Fibroblast of the aortic adventitia (primary cell): ENCODE measurements at places on chromosomes 7 and 10.

- no peak for DNase-seq
These were observed 47.2 kb downstream of the PYROXD2 start for GRCh38 chr10:98367604-98368451.

GRCh38 chr7:134174795-134175261 lies 47.7 kb downstream of the LRGUK start:
- DNase-seq: peak; percentile 61

DNA sequence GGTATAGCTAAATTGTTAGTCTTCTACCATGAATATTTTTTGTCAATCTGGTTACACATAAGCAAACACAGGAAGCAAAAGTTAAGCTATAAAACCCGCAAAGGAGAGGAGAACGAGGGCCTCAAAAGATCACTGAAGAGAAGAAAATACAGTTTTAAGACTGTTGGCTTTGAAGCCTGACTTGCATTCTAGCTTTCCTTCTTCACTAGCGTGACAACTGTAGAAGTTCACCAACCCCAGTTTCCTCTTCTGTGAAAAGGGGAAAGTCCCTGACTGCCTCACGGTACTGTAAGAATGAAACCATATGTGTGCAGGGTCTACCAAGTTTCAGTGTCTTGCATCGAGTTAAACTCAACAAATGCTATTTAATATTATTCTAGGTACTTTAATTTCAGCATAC lies 7.5 kb upstream of the LRRN3 start:
- peak; percentile 39 for DNase-seq

DNA sequence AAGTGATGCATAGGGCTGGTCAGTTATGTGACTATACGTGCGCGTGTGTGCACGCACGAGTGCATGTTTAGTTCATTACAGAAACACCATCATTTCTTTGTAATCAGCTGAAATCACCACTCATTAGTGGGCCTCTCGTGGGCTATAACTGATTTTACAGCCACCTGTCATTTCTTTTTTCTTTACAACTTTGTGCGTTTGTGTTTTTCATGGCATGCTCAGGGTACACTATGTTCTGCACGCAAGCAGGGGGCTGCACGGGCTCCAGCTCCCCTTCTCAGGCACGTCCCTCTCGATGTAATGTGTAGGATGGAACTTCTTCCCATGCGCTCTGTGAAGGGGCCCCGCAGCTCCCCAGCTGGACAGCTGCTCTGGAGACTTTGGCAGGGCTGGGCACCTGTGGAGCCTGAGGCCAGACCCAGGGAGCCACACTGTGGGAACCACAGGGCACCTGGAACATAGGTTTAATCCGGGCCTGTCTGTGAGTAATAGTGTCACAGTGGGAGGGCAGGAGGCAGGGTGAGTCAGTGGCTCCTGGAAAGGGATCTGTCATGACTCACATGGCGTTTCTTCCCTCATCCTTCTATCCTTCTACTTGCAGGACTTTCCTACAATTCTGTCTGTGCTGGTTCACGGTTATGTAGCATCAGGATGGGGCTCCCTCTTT lies 4.9 kb downstream of the GCK start:
- peak; percentile 70 for DNase-seq

DNA sequence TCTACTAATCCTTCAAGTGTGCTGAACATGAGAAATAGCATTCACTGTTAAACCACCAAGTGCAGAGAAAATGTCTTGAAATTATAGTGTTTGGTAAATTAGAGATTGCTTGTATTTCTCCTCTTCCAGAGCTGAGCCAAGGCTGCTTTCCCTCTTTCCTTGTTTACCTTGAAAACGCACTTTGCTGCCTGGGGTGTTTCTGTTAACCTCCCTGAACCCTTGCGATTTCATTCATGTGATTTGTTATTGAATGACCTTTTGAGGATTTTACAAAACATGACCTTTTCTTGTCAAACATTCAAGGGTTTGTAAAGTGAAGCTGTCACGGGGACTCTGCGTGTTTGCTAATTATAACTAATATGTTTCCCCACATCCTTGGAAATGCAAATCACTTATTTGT lies 169.4 kb downstream of the LRMDA start:
- DNase-seq: no peak

DNA sequence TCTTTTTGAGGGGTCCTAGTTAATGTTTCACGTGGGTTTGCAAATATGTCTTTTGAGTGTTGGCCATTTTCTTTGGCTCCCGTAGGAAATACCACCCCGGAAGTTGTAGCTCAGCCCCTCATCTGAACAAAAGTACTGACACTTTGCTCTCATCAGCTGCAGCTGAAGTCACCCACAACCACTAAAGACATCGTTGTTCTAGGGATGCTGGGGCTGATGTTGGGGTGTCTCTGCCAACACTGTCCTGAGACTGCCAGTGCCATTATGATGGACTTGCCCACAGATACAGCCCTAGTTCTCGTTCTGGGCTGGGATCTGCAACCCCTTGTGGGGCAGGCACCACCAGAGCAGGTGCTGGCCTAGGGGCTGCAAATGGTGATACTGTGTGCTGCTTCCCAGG lies 82.6 kb upstream of the ARHGAP21 start:
- DNase-seq: no peak

DNA sequence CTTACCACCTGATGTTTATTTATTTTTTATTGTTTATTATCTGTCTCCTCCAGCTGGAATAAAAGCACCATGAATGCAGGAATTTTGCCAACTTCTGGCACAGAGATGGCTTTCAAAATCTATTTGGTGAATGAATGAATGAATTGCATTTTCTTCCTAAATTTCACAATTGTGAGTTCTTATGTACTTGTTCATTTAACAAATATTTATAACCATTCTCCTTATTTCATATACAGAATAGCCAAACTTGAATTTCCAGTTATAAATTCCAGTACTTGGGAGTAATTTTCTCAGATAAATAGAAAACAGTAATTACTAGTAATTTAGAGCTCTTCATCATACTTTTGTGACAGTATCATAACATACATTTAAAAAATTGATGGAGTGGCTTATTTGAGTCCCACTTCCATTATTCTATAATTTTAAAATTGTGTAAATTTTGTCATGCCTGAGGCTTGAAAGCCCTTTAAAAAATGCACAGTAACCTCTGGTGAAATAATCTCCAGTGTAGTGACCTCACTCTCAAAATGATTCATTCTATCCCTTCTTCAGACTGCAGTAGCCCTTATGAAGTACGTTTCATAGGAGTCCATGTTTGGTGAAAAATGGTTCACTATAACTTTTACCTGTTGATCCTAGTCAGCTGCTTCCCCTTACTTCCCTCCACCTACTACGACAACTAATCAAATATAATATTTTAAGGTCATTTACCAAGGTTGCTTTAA lies 40.0 kb upstream of the SRI start:
- no peak for DNase-seq

DNA sequence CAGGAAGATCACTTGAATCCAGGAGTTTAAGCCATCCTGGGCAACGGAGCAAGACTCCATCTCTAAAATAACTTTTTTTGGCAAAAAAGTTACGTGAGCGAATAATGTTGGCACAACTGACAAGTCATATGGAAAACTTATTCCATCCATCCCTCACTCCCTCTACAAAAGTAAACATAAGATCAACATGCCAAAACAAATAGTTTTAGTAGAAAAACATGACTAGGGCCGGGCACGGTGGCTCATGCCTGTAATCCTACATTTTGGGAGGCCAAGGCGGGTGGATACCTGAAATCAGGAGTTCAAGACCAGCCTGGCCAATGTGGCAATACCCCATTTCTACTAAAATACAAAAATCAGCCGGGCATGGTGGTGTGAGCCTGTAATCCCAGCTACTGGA lies 25.6 kb downstream of the SLC25A16 start:
- no peak for DNase-seq

- no peak for DNase-seq
These were observed 106.0 kb downstream of the CYTH3 start for GRCh38 chr7:6166443-6166891.

- peak; percentile 89 for DNase-seq
These were observed 22.4 kb upstream of the SEMA3C start for GRCh38 chr7:80941208-80941758.

- no peak for DNase-seq
These were observed 10.6 kb downstream of the CABCOCO1 start for GRCh38 chr10:61673360-61673759.

DNA sequence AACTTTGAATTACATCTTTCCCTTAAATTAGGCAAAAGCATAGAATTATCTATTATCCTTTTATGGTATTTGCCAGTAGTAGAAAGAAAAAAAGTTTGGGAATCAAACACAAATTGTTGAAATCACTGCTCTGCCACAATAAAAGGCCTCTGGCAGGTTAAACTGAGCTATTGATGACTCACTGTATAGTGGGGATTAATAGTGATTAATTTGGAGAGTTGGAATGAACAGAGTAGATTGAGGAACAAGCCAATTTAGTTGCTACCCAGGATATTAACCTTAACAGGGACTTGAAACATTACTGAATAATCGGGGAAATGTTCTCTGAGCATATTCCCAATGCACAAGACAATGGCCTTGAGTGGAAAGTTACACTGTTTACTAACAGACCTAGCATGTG lies 33.1 kb downstream of the MASTL start:
- DNase-seq: no peak

GRCh38 chr10:71525721-71526120 lies 129.0 kb downstream of the CDH23 start:
- DNase-seq: no peak

DNA sequence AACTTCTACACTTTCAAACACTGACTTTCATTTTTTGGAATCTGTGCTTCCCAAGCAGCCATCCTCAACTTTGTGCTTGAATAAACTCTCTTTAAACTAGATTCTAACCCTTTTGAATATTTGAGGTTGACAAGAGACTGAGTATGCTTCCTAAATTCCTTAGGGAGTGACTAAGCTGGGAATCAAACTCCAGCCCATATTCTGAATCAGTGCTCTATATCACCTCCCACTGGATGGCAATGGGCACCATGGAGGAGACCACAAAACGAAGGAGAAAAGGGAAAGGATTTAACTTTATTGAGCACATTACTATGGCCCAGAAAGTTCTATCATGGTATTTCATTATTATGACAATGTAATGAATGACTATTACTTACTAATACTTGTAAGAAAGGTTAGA lies 17.2 kb upstream of the SLC26A4 start:
- DNase-seq: peak; percentile 64

DNA sequence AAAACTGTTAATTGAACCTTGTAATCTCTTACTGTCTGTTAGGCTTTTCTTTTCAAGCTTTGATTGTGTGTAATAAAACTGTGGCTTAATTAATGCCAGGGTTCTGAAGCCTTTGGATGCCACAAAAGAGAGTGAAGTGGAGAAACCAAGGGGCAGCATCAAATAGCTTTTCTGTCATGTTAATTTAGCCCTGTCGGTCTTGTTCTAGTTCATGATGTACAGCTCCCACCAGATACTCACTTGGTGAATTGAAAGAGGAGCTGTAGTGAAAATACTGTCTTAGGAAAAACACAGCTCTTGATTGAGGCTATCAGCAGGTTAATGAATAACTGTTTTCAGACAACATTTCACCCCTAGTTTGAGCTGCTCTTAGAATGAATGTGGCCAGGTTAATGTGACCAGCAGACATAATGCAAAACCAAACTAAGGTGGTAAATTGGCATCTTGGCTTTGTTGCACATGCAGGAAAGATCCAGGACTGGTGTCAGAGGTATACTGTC lies 94.2 kb downstream of the POLL start:
- no peak for DNase-seq

- no peak for DNase-seq
These were observed 915.8 kb downstream of the TYW1 start for GRCh38 chr7:67912437-67912836.

DNA sequence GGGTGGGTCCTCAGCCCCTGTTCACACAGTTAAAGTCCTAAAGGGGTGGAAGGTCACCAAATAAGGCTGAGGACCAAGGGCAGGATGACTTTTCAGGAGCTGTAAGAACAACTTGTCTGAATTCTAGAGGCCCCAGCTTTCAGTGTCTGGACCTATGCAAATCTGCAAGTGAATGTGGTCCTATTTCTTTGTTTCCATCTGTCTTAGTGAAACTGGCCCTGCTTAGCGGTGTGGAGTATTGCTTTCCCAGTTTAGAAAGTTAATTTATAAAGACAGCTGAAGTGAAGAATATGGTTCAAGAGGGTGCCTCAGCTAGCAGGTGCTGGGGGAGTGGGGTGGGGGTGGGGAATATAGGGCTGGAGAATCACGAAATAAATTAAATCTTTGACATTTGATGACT lies 40.1 kb downstream of the HHEX start:
- DNase-seq: no peak

- no peak for DNase-seq
These were observed 108.2 kb upstream of the EGR2 start for GRCh38 chr10:62924344-62924748.

- peak; percentile 74 for DNase-seq
These were observed 13.6 kb downstream of the STAMBPL1 start for GRCh38 chr10:88893611-88894010.

DNA sequence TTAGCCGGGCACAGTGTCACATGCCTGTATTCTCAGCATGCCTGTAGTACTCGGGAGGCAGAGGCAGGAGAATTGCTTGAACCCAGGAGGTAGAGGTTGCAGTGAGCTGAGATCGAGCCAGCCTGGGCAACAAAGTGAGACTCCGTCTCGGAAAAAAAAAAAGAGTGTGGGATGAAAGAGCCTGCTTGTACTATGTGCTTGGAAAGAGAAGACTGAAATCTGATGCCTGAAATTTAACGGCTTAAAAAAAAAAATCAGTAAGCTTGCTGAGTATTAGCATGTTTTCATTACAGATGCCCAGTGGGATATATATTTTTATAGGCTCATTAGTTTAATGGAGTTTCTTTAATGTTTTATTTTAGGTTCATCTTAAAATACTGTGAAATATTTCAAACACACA lies 4.2 kb downstream of the NT5C2 start:
- peak; percentile 52 for DNase-seq

- no peak for DNase-seq
These were observed 428.5 kb downstream of the RPS24 start for GRCh38 chr10:78462176-78462575.

DNA sequence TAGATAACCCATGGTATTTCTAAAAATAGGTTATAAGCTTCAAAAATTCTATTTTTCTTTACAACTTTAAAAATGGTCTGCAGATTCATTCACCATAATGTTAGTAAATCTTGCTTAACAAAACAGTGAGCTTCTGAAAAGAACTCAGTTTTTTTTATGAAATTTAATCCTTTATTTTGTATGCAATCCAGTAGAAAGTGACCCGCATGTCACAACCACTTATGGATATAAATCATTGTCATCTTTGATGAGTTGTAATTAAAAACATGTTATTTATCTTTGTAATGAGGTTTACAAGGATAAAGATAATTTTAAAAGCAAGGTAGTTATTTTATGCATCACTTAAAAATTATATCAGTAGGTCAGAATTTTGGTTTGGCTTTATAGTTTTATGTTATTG lies 173.5 kb upstream of the SEMA3A start:
- DNase-seq: no peak
